Stimulated activated CD8-positive, alpha-beta memory T cell treated with anti-CD3 and anti-CD28 coated beads, Interleukin-4, amount 100 ng/mL, for 4 hours (primary cell): ENCODE measurements at places on chromosomes 5 and 9.

DNA sequence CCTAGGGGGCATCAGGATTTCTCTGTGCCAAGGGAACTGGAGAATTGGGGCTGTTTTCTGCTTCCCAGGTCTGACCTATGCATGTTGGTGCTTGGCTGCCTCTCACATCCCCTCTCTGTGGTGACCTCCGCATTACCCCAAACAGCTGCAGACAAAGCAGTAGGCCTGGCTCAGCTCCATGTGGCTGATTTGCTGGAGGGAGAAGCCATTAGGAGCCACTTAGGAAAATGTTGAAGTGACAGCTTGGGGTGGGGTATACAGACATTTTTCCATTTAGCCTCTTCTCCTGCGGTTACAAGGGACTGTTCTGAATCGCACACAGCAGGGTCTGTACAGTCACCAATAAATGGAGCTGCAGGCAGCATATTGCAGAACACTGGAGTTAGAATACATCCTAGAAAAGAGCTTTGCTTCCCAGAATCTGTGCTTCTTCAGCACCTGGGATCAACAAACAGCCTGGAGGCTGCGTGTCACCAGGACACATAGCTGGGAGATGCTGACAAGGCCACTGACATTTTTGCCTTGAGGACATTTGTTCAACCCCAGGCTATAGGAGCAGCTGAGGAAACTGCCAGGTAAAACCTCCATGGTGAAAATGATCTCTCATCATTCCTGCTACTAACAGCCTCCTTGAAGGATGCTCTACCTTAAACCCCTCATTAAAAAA, 335.3 kb downstream of the DIRAS2 start:
- no peak for DNase-seq

- DNase-seq = no peak
Observed at GRCh38 chr5:88480801-88481499, 212.3 kb upstream of the TMEM161B start.

- no peak for DNase-seq
Observed at GRCh38 chr9:138100711-138101350, 223.2 kb downstream of the CACNA1B start.

DNA sequence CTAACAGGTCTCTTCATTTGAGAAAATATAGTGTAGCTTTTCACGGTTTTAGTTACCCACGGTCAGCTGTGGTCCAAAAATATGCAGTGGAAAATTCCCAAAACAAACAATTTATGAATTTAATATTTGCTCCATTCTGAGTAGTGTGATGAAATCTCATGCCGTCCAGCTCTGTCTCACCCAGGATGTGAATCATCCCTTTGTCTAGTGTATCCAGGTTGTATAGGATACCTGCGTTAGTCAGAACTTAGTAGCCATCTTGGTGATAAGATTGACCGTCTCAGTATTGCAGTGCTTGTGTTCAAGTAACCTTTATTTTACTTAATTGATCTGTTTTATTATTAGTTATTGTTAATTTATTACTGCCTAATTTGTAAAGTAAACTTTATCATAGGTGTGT, 41.1 kb downstream of the NDUFS4 start:
- DNase-seq = no peak

GRCh38 chr5:139388198-139388821, 1.4 kb downstream of the MZB1 start:
- no peak for DNase-seq

- no peak for DNase-seq
Observed at GRCh38 chr9:91896513-91897121, 53.4 kb downstream of the ROR2 start.

- no peak for DNase-seq
Observed at GRCh38 chr5:95969651-95970358, 8.2 kb upstream of the ELL2 start.

DNA sequence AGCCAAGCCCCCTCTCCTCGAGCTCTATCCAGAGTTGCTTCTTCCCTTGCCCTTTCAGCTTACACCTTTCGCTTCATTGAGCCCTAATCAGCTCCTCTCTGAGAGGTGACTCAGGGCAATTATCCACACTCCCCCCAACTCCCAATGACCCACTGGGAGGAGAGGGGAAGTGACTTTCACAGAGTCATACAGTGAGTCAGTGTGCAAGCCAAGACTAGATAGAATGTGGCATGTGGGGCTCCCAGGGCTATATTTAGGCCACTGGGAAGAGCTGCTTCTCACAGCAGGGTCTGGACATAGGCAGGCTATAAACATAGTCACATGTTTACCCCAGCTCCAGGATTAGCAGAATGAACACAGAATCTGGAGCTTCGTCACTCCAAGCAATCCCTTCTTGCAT, 57.4 kb downstream of the NRG2 start:
- no peak for DNase-seq

GRCh38 chr5:167802755-167803431, 488.6 kb upstream of the WWC1 start:
- DNase-seq = no peak

DNA sequence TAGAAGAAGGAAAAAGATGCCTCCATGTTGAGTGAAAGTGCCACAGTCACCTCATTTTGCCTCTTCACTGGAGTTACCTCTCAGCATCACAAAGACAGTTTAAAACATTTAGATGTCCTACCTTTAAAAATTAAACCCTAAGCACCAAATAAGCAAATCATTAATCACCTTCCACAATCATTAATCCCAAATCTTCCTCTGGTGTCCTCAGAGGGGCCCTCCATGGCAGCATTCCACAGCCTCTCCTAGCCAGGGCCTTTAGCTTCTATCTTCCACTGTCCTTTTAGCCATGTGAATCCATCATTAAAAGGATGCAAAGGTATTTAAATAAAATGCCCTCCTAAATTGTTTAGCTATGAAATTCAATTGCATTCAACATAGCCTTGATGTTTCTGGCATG, 310.8 kb downstream of the PDE4D start:
- DNase-seq = no peak

DNA sequence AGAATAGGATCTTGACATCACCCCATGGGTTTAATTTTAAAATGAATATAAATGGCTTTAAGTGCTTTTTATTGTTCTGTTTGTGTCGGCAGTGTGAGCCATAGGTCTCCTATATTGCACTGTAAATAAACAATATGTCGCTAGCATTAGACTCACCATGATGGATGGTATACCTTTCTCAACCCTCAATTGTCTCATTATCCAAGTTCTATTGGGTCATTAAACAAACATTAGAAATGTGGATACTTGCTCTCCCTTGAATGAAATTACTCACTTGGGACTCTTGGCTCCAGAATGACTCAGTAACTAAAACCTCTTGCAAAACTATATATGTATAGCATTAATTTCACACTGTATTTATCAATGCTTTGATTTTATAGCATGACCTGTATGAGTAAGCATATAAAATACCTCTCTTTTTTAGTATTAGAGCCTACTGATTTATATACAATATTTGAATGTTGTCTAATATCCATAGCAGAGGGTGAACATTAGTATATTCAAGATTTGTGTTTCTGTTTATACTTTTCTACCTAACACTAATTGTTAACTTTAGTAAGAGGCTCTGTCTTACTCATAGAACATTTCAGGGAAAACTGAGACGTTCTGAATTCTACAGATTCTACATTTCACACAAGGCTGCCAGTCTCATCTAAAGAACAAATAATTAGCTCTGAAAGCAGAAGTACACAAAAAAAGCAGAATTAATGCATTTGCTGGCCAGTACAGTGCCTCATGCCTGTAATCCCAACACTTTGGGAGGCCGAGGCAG, 303.8 kb upstream of the PRR16 start:
- no peak for DNase-seq

GRCh38 chr5:6803981-6804550, 90.8 kb downstream of the TENT4A start:
- no peak for DNase-seq

DNA sequence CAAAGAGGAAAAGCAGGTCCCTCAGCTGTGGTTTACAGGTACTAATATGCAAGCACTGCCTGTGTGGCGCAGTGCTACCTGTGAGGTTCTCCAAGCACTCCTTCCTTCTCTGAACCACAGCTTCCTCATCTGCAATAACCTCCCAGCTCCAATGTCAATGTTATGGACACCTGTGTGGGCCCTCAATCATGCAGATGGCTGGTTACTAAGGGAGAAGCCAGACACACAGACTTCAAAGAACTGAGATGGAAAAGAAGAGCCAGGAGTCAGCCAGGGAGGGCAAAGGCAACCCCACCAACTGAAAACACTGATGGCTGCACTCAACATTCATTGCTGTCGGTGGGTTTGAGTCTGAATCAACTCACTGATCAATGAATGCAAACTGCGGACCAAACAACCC, 77.7 kb downstream of the NR6A1 start:
- no peak for DNase-seq

- no peak for DNase-seq
Observed at GRCh38 chr9:134846699-134847098, 33.9 kb upstream of the FCN2 start.

DNA sequence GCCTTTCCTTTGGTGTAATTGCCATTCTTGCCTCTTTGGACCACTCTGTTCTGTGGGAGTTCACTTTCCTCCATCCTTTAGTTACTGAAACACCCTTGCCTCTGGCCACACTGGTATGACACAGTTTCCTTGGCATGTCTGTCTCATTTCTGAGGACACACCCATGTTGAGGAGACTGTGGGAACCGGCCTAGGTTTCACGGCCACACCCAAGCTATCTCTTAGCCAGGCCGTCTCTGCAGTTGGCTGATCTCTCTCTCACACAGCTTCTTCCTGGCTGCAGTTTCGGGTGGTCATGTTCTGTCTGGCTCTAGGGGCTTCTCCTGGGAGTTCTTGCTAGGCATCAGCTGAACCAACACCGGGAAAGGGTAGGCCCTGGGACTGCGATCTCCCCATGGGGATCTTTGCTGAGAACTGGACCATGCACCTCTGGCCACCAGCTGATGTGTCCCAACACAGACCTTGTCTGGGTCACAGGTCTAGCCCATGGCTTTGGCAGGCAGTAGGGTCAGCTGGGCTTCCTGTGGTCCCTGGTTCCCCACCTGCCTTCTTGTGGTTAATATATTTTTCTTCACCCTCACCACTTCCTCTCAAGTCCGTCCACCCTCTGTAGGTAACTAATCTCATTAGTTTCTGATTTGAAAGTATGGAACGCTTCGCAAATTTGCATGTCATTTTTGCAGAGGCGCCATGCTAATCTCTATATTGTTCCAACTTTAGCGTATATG, 24.9 kb downstream of the ARHGEF37 start:
- DNase-seq = no peak
